ENCODE measurements at places on chromosomes 1 and 21. TPM values are rescaled to one million over a fixed set of nuclear protein-coding genes. Genes with fewer than 3 reads are reported as not detected.

HSF2BP gene
- total RNA-seq, result 0.32 TPM

- DNase-seq, result no peak
Observed at GRCh38 chr21:15020797-15021196, 44.0 kb downstream of the NRIP1 start.

GRCh38 chr1:232012773-232013386 is 386.3 kb downstream of the DISC1 start:
- no peak for DNase-seq

- no peak for DNase-seq
Observed at GRCh38 chr21:41821081-41821755, 54.4 kb upstream of the RIPK4 start.

DNA sequence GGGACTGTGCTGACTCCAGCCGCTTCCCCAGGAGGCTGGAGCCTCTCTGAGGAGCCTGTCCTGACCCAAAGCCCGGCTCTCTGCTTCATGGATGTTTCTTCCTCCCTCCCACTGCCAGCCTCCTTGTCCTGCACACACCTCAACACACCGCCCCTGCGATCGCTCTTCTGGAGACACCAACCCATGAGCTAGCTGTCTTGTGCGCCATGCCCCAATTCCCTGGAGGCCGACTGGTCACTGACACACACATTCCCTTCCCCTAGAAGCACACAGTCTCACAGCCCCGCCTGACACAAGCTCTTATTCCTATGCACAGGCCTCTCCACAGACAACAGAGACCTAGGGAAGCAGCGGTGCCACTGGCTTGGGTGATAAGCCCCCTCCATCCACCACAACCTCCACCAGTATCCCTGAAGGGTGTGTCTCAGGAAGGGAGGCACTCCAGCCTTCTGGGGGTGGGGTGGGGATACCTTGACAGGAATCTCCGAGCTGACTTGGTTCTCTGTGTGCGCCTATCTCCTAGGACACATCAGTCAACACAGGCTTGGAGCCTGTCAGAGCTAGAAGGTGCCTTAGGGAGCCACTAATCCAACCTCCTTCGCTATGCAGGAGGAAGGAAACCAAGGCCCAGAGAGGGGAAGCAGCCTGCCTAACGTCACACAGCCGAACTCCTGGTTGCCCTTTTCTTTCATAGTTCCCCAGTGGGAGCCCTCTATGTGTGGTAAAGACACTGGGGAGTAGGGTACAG is 31.1 kb downstream of the AHDC1 start:
- DNase-seq, result no peak

DNA sequence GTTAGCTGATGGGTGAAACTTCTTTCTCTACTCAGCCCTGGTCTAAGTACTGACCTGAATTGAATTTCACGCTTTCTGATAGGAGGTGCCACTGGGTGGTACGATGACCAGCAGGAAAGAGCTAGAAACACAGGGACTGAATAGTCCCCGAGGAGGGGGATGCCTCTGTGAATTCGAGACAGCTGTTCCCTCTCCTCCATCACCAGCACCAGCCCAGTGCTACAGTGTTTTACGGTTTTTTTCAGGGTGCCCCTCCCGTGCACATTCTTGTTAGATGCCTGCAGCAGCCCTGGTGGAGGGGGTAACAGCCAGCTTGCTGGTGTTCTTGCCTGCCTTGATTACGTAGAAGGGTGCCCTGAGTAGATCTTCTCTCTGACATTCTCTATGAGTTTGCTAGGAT is 7.1 kb downstream of the HUNK start:
- DNase-seq, result no peak
